ENCODE measurements at places on chromosomes 6 and 20.

DNA sequence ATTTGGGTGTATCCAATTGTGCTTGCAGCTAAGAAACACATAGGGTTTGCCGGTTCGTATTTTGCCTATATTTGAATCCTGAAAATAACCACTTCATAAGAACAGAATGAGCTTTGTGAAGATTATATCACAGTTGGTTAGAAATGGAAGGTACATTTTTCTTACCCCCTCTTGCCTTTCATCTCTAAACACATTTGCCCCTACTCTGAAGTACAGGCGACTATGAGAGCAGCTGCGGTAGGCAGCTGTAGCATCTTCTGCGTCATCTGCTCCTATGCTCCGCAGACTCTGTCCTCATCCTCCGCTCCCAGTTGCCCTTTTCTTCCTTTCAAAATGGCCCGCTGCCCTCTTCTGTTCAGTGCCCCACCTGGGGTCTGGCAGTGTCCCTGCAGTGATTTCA is 47.6 kb upstream of the REV3L start:
- no peak for DNase-seq

DNA sequence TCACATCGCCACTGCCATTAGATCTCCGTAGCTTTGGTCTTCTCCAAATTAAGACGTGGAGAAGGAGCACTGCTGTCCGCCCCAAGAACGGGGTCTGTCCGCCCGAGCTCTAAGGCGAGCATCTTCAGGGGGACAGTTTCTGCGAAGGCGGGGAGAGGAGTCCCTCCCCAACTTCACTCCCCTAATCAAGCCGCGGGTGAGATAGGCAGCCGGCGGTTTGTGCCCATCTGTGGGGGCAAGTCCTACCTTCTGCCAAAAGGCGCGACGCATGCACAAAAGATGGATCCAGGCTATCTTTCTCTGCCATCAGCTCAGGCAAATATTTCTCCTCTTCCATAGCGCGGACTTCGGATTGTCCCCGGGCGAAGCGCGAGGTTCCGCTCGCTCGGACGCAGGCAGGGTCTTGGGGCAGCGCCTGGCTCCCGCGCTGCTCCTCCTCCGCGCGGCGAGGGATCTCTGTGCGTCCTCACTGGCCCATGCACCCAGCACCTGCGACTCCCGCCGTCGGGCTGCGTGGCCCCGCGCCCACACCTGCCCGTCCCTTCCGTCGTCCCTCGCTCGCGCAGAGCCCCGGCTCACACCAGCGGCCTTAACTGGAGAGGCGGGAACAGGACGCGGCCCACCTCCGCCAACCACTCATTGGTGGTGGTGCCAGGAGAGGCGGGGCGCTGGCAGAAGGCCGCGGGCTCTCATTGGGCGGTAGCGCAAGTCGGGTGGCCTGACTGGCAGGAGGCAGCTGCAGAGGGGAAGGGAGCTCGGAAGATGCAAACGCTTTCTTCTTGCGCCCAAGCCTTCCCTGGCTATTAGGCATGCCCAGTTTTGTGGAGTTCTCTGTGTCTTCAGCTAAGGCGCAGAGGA is at the start of gene KHDRBS2:
TSS of gene KHDRBS2 (minus strand) at position 614 of the 858 bp plus-strand sequence.
- peak; percentile 92 for DNase-seq

GRCh38 chr6:107642095-107642860 is 152.4 kb downstream of the SOBP start:
- no peak for DNase-seq

DNA sequence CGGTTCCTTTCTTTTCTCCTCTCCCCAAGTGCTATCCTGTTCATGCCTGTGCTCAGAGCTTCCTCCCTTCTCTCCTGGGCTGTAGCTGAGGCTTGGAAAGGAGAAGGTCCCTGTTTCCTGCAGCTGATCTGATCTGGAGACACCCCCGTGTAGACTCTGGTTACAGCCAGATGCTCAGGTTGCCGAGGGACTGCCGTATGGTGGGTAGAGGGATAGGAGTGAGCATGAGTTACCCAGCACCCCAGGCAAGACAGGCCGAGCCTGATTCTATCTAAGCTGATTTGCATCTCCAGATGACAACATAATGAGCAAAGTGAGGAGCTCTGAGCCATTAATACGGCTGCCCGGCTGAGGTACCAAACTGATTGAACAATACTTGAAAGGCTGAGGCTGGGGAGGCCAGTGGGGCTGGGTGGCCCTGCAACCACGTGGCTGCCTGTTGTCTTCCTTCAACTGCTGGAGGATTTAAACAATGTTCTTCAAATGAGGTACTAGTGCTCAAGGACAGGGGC is 91.8 kb downstream of the ASXL1 start:
- no peak for DNase-seq

DNA sequence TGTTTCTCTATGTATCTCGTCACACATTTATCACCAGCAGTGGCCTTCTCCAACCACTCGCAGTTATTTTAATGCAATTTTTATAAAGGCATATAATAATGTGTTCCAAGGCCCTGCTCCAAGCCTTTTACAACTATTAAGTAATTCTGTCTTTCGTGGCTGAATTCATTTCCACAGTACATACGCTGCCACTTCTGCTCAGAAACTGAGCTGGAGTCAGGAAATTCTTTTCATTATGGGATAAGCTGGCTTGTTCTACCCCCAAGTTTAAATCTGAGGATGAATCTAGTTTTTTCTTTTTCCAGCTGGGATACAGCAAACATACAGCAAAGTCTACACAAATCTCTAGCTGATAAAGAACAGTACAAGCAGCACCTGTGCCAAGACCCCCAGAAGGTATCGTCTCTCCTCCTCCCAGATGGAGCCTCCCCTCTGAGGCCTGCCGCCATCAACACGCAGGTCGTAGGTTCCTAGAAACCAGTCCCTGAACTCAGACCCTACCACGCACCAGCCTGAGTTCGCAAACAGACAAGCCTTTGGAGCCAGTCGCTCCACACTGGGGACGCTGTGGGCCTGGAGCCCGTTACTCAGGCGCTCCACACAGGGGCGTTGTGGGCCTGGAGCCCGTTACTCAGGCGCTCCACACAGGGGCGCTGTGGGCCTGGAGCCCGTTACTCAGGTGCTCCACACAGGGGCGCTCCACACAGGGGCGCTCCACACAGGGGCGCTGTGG is 263.5 kb downstream of the THBS2 start:
- DNase-seq: no peak

DNA sequence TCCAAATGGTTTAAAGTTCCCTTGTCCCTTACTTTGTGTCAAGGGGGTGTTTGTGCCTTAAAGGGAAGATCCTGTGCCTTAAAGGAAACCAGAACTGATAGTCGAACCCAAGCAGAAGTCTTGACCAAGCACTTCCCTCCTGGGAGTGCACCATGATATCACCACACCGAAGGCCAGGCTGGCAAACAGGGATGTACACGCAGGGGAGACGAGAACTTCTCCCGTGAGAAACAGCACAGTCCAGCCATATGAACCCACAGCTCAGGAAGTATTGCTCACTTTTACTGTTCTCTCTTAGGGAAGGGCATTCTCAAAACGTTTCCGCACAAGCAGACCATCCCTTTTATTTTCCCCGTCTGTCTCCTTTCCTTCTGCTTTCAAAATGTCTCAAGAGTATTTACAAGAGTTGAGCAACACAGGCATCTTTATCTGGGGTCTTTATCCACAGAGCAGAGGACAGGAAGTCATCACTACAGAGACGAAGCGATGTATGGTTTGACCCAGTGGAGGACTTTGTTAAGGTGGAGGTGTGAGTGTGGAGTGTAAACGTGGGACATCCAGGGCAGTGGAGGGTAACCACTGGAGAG is 12.8 kb upstream of the SERPINB1 start:
- DNase-seq: no peak
